ENCODE measurements at places on chromosomes 5 and 9. TPM values are rescaled to one million over a fixed set of nuclear protein-coding genes. Genes with fewer than 3 reads are reported as not detected.

The CKS2 gene
- 250 TPM for total RNA-seq

The HAPLN1 gene
- total RNA-seq: 0.13 TPM

The GPR150 gene
- total RNA-seq: 0.29 TPM

The CBY3 gene
- total RNA-seq: not detected

The PCDHGB2 gene
- 1.3 TPM for total RNA-seq

The REEP2 gene
- 2.8 TPM for total RNA-seq

The TRIO gene
- total RNA-seq: 248 TPM

The SLC6A7 gene
- not detected for total RNA-seq

The PIP5K1B gene
- total RNA-seq: not detected

The C9orf153 gene
- 0.27 TPM for total RNA-seq

The SERF1A gene
- 15.4 TPM for total RNA-seq
